ENCODE measurements at places on chromosomes 2 and 18.

DNA sequence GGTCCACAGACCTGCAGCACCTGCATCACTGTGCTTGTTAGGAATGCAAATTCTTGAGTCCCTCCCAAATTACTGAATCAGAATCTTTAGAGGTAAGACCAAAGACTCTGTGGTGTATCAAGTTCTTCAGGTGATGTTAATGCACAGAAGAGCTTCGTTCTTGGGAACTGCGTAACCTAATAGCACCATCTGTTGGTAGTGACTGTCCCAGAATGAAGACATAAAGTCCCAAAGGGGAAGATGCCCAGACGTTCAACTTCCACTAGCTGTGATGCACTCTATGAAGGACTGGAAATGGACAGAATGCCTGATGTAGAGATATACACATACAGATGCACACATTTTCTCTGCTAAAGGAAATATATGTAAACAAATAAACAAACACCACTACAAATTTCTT lies 576.0 kb downstream of the LRP1B start:
- no peak for DNase-seq

GRCh38 chr2:10370895-10371294 lies 68.2 kb downstream of the HPCAL1 start:
- DNase-seq, result no peak

GRCh38 chr2:172089633-172090032 lies 4.3 kb downstream of the DLX1 start:
- no peak for DNase-seq

DNA sequence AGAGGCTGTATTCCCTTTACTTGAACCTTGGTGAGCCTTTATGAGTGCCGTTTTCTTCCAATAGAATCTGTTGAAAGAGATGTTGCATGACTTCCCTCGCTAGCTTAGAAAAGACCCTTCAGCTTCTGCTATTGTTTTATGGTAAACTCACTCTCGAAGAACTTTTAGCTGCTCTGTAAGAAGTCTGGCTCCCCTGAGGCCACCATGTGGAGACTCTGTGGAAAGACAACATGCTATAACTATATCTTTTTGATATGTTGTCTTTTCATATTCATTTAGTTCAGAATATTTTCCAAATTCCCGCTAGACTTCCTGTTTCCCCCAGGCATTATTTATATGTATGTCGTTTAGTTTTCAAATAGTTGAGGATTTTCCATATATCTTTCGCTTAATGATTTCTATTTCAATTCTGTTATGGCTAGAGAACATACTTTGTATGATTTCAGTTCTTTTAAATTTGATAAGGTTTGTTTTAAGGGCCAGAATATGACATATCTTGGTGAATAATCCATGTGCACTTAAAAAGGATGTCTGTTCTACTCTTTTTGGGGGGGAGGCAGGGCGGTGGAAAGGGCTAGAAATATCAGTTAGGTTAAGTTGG lies 64.1 kb downstream of the PTPN4 start:
- no peak for DNase-seq

- no peak for DNase-seq
Observed at GRCh38 chr2:240995041-240996021, 3.1 kb upstream of the SNED1 start.

DNA sequence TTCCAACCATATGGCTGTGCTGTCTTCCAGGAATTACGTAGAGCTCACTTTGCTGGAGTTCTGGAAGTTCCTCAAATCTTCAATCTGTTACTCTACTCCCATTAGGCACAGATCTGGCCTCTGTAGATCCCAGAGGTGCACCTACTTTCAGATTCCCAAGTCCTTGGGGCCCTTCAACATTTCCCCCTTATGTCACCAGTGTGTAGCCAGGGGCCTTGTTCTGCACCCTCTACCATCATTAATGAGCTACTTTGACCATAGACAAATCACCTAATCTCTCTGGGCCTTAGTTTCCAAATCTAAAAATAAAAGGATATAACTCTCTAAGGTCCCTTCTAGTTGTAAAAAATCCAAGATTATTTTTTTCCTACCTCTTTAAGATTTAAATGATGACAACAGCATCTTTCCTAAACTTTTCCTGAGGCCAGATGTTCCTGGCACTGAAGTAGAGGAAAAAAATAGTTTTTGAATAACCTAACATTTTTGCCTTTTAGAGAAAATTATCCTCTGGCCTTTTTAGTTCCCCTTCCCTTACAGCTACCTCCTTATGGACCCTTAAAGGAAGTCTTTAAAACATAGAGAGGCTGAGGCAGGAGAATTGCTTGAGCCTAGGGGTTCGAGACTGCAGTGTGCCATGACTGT lies 31.0 kb upstream of the WIPF1 start:
- DNase-seq, result no peak

DNA sequence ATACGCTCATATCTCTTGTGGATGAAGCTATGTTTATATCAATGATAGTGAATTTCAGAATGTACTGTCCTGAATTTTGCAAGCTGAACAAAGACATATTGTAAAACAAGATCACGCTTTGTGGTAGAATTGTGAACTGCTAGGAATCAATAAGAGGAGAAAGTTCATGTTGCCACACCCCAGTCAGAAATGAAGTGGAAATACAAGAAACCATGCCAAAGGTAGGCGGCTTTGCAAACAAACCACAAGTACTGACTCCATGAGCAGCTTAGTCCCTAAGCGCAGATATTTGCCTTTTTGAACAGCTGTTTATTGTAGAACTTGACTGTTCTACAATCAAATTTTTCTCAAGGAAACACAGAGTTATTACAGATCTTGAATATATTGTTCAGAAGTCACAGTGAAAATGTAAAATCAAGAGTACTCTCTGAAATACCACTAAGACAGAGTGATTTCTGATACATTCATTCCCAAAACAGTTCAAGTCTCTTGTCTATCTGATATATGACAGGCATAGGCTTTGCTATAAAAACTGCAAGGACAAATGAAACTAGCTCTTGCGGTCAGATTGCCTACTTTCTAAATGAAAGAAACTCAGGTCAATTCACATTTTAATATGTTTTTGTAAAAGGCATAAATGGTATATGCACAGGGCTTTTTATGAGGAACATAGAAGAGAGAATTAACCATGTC lies 120.9 kb upstream of the CDH19 start:
- DNase-seq, result no peak

- no peak for DNase-seq
Observed at GRCh38 chr2:38116762-38117161, 40.8 kb upstream of the CYP1B1 start.

GRCh38 chr2:14064346-14064745 lies 568.2 kb upstream of the LRATD1 start:
- DNase-seq, result no peak

DNA sequence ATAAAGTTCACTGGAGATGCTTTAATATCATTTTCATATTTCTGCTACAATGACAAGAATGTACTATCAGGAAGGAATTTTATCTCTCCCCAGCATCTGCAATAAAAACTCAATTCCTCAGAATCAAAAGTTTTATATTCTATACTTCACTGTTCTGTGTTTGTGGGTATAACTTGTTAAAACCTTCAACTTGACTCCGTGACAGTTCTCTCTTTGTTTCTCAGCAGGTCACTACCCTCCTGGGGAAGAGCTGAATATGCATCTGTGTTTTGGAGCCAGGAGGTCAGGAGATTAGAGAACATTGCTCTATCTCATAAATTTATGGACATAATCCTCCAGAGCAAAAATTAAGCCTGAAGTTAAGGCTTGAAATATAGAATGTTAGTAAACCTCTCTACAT lies 411.4 kb downstream of the TRIB2 start:
- DNase-seq, result no peak

DNA sequence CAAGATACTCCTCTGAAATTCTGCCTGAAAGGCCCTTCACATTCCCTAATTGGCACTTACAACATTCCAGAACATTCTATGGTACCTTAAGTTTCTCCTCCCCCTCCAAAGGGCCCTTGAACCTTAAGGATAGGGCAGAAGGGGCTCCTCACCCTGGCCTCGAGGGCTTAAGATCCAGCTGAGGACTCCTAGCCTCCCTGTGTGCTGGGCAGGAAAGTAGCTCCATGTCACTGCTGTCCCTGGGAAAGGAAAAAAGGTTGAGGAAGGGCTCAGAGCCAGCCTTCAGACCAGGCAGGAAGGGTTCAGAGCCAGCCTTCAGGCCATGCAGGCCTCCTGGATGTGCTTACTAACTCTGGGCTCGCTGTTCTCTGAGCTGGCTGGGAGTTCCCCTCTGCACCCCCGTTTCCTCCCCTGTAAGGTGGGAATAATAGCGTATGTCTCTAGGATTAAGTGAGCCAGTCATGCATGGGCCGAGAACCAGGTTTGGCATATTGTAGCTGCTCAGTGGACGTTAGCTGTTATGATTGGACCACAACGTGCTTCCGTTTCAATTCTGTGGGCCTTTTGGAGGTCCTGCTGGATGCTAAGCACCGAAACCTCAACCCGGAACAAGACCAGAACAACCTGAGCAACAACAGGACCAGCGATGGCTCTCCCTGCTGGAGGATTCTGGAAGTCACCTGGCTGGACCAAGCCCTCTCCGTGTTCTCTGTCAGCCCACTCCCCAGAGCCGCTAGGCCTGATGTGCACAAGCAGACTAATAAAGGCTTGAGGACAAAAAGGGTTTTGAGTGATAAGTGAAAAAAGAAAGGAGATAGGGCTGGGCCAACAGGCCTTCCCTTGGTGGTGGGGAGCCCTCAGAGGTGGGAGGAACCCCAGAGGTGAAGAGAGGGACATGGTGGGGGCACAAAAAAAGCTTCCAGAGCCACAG lies 1.0 kb upstream of the B3GNT7 start:
- DNase-seq, result no peak

- no peak for DNase-seq
Observed at GRCh38 chr2:187124529-187124928, 275.6 kb upstream of the ZSWIM2 start.

- DNase-seq, result no peak
Observed at GRCh38 chr2:69073928-69074570, 61.1 kb downstream of the ANTXR1 start.

DNA sequence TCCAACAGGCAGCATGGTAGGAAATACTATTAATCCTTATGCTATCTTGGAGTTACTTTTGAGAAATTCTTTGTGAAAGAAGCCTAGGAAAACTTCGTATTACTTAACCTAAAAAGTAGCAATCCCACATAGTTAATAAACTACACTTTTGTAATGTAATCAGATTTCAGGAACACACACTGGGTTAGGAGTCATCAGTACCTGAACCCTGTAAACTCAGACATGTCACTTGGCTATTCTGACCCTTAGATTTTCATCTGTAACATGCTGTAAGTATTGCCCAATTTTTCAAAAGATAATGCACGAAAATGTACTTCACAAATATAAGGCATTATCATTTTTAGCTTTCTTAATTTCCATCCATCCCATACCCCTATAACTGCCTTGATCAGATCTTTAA lies 39.0 kb downstream of the KIDINS220 start:
- no peak for DNase-seq

All from gastrocnemius medialis (tissue), 4 donors.